ENCODE measurements at places on chromosomes 2 and 18.

DNA sequence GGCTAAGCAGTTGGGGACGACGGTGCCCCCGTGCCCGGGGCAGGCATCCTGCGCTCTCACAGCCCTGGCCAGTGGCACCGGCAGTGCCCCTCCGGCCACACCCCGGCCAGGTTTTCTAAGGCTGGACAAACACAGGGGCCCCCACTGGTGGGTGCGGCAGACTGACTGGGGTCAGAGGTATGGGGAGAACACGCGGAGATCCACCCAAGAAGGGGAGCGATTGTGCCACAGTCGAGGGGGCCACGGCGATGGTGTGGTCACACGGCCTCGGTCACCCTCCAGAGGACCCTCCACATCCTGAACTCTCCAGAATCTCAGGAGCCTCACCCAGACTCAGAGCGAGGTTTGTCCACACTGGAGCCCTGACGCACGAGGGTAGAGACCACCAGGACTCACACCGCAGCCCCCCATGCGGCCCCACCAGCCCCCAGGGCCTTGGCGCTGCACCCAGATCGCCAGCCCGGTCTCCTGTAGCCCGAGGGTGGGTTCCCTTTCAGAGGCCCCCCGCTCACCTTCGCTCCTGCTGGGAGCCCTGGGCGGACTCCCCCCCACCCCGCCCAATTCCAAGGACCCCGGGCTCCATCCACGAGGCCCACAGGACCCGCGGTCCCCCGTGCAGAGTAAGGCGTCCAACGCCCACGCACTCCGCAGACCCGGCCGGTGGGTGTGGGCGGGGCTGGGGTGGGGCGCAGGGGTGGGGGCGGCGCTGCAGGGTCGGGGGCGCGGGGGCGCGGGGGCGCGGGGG is 15.2 kb downstream of the PDCD1 start:
- no peak for DNase-seq

DNA sequence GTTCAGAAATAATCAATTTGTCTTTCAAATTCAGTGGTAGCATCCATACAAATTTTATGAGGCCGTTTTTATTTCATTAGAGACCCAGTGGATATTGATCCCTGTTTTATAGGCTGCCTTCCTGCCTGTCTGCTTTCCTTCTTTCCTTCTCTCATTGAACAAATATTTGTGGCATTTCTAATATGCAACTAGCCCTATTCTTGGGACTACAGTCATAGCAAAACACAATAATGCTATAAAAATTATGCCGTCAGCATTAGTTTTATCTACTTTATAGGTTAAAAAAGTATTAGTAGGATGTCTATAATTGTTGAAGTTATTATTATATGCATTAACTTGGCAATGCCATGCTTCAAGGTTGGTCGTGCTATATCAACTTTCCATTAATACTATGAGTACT is 2037.8 kb upstream of the LRRTM1 start:
- no peak for DNase-seq

DNA sequence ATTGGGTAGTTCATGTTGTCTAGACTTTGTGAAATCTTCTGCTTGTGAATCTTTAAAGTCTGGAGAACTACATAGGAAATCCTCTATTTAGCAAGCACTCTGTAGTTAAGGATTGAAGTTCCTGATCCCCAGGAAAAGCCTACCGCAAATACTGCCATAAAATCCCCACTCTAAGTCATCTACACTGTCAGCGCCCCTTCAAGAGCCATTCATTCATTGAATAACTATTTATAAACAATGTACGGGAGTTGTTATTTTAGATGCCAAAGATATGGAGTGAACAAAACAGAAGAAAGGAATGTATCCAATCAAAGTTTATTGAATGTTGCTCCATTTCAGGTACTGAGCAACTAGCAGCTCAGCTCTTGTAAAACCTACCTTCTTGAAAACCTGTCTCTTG is 36.5 kb upstream of the SLC39A10 start:
- peak; percentile 22 for DNase-seq

GRCh38 chr2:217327953-217328621 is 468.2 kb upstream of the TNP1 start:
- no peak for DNase-seq

- no peak for DNase-seq
These were observed 14.8 kb upstream of the TRAPPC8 start for GRCh38 chr18:31957728-31958127.

Measured in AG10803 (cell line).